ENCODE measurements at places on chromosomes 16 and 17.

DNA sequence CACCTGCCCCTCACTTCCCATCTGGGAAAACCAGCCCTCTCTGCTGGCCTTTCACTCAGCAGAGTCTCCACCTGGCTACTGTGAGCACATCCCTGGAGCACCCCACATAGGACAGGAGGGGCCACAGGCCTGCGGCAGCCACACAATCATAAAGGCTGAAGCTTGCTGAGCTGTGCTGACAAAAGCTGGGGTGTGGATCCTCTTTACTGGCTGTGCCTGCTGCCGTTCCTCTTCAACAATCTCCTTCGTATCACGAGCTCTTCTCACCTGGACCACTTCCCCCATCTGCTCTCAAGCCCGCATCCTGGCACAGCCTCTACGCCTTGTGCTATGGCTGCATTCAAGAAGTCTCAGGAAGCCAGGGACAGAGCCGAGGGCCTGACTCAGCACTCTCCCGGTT, 86.1 kb downstream of the ZNF778 start:
- DNase-seq: no peak

GRCh38 chr17:75260641-75261335, 618 bp downstream of the GGA3 start:
- DNase-seq: peak; percentile 49

DNA sequence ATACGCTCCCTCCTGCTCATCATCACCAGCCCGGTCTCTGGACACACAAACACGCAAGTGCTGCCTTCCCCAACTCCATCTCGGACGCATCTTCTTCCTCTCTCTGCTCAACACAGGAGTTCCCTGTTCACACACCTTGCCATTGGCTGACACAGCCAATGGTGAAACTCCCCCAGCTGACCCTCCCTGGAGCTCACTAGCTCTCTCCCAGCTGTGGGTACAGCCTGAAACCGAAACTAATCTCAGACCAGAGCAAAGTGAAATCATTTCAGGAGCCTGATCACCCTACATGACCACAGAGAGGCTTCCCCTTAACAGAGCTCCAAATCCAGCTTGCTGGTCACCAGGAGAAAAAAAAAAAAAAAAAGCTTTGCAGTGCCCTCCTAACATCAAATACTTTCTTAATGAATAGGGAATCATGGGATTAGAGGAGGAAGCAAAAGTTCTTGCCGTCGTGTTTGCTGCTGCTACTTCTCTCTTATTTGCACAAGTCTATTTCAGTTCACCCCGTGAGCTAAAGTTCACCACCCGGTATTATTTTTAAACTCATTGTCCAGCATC, 8.3 kb downstream of the CUEDC1 start:
- DNase-seq: peak; percentile 96

- DNase-seq: peak; percentile 67
Observed at GRCh38 chr16:67260426-67261063, 11.8 kb downstream of the SLC9A5 start.

GRCh38 chr17:17737961-17738894, 57.0 kb downstream of the RAI1 start:
- DNase-seq: peak; percentile 43

All from kidney tubule cell (primary cell).